ENCODE measurements at places on chromosomes 3 and 15.

- DNase-seq, result no peak
These were observed 46.7 kb downstream of the TOP2B start for GRCh38 chr3:25618028-25618427.

DNA sequence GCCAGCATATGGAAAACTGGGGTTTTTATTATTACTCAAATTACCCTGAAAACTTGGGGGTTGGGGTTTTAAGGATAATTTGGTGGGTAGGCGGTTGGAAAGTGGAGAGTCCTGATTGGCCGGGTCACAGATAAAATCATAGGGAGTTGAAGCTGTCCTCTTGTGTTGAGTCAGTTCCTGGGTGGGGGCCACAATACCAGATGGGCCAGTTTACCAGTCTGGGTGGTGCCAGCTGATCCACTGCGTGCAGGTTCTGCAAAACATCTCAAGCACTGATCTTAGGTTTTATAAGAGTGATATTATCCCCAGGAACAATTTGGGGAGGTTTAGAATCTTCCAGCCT is 4.9 kb upstream of the ZNF662 start:
- DNase-seq, result no peak

GRCh38 chr15:54564166-54564565 is 585.9 kb downstream of the UNC13C start:
- DNase-seq, result no peak

DNA sequence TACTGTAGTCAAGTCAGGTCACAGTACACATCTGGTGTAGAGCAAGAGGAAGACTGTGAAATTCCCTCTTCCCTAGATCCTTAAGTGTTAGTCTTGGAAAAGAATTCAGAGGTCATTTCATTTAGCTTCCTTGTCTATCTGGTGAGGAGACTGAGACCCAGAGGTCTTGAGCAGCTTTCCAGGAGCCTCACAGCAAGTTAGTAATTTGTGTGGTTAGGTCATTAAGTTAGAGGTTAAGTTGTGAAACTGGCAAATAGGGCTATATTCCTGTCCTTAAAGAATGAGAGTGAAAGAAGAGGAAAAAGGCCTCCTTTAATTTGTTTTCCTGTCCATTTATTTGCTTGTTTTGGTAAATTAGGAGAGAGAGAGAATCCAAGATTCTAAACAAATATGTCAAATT is 9.0 kb downstream of the PODXL2 start:
- no peak for DNase-seq

DNA sequence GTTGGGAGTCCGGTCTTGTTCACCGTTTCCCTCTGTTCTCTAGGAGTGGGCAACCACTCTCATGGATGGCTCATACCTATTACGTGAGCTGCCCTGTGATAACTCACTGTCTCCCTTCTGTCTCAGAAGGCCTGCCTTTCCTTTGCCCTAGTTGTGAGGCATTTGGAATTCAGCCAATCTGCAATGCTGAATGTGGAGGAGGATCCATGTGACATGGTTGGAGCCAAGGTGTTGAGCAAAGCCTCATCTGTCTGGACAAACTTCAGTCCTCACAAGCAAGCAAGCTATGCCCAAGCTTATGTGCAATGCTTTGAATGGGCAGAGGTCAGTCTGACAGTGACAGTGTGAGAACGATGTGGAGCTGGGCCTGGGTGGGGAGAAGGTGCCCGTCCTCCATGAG is 37.8 kb upstream of the ATP10A start:
- no peak for DNase-seq

- no peak for DNase-seq
These were observed 1146.4 kb downstream of the NAALADL2 start for GRCh38 chr3:176005564-176005963.

DNA sequence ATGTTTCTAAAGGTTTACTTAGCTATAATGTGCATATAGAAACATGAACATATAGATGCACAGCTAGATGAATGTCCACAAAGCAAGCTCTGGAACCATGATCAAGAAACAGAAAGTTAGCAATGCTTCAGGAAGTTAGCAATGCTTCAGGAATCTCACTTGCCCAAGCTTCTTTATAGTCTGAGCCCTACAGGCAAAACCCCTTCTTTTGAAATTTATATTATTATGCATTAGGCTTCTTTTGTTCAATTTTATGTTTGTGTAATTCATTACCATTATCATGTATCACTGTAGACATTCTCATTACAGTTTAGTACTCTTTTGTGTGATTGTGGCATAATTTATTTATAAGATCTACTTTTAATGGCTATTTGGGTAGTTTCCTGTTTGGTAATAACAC is 286.4 kb upstream of the BCHE start:
- no peak for DNase-seq
